Aorta (tissue), 5 donors: ENCODE measurements at places on chromosomes 7 and 10.

- no peak for DNase-seq
- H3K27me3 ChIP-seq, result no peaks in the 10 kb centered on the region
- H3K4me1 ChIP-seq, result no peaks in the 10 kb centered on the region
- H3K27ac ChIP-seq, result no peak overlapping the region
- H3K4me3 ChIP-seq, result no peak overlapping the region
These were observed 44.5 kb upstream of the TRIM8 start for GRCh38 chr10:102599565-102600327.

GRCh38 chr7:155357573-155358041 is 59.9 kb downstream of the INSIG1 start:
- H3K4me3 ChIP-seq, result no peak overlapping the region
- no peak for DNase-seq
- no peak overlapping the region for H3K27ac ChIP-seq
- no peaks in the 10 kb centered on the region for H3K4me1 ChIP-seq
- H3K27me3 ChIP-seq, result no peaks in the 10 kb centered on the region

DNA sequence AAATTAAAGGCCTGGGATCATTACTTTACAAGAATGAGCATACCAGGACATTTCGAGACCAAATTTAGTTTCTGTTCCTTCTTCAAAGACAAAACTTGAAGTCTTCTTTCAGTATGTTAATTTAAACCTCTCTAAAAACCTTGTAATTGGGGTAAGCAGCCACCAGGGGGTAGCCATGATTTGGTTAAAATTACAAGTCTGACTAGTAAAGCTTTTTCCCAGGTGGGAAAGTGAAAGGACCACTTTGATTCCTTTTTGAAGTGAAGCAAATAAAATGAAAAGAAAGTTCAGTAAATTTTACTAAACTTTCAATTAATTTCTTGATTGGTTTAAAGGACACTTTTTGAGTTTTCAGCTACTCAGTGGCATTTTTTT is 294.3 kb downstream of the BBS9 start:
- no peaks in the 10 kb centered on the region for H3K27me3 ChIP-seq
- H3K27ac ChIP-seq, result no peak overlapping the region
- H3K4me1 ChIP-seq, result no peaks in the 10 kb centered on the region
- no peaks in the 10 kb centered on the region for H3K36me3 ChIP-seq
- no peak for DNase-seq
- no peak overlapping the region for H3K4me3 ChIP-seq

DNA sequence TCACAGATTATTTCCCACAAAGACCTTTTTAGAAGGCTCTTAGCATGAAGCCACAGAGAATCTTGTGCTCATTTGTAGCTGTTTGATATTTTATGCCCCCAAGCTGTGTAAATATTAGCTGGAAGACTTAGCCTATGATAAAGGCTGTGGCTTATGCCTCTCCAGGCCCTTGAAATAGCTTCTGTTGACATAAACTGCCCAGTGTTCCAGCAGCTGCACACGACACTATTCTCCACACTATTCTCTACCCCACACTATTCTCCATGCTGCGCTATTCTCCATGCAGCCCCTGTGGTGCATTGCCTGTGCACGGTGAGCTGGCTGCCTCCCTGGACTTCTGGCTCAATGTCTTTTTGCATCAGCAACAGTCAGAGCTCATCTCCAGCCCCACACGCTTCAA is 13.1 kb downstream of the DDC start:
- no peak overlapping the region for H3K27ac ChIP-seq
- H3K27me3 ChIP-seq, result no peaks in the 10 kb centered on the region
- no peaks in the 10 kb centered on the region for H3K4me1 ChIP-seq
- no peaks in the 10 kb centered on the region for H3K36me3 ChIP-seq
- DNase-seq, result peak; percentile 26

- H3K27ac ChIP-seq, result peak overlapping the region; percentile 58
- DNase-seq, result peak; percentile 40
- H3K4me1 ChIP-seq, result peaks cover 3% of the 10 kb centered on the region
- H3K4me3 ChIP-seq, result no peak overlapping the region
- H3K27me3 ChIP-seq, result no peaks in the 10 kb centered on the region
These were observed 24.9 kb downstream of the CALML3 start for GRCh38 chr10:5549462-5550249.

DNA sequence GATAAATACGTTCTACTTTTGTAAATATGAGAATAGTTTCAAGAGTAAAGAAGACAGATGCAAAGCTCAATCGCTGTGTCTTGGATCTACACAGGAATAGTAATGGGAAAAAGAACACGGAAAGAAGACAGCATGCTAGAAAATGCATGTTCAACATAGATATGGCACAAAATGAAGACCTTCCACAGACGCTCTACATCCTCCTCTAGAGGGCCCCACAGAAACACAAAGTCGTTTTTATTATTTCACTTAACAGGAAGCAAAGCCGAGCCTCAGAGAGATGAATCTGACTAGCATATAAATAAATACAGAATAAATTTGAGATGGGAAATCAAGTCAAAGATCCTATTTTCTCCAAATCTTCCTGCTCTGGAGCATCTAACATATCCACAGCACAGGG is 292.6 kb downstream of the PARD3 start:
- no peaks in the 10 kb centered on the region for H3K36me3 ChIP-seq
- no peak overlapping the region for H3K4me3 ChIP-seq
- DNase-seq, result no peak
- H3K4me1 ChIP-seq, result no peaks in the 10 kb centered on the region

DNA sequence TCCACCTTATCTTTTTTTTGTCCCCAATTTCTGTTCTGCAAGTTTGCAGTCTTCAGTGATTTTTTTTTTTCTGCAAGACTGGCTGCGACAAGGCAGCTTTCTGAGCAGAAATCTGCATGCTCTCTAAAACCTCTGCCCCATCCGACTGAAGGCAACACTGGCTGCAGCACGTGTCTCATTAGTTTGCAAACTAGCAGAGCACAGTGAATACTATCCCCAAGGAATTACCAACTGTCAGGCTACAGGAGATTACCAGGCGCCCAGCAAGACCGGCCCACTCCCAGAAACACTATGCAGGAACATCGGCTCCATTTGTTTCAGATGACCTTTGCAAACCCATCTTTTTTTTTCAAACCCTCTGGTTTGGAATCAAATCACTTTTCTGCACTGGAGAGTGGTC is 538.8 kb downstream of the SORCS1 start:
- no peaks in the 10 kb centered on the region for H3K4me1 ChIP-seq
- DNase-seq, result no peak
- H3K4me3 ChIP-seq, result no peak overlapping the region
- no peaks in the 10 kb centered on the region for H3K36me3 ChIP-seq

DNA sequence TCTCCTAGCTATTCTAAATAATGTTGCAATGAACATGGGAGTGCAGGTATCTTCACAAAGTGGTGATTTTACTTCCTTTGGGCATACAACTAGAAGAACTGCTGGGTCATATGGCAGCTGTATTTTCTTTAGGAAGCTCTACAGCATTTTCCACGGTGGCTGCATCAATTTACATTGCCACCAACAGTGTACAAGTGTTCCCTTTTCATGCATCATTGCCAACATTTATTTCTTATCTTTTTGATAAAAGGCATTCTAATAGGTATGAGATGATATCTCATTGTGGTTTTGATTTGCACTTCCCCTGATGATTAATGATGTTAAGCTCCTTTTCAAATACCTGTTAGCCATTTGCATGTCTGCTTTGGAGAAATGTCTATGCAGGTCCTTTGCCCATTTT is 52.6 kb downstream of the NT5C2 start:
- H3K4me1 ChIP-seq, result peaks cover 7% of the 10 kb centered on the region
- H3K4me3 ChIP-seq, result no peak overlapping the region
- no peaks in the 10 kb centered on the region for H3K36me3 ChIP-seq
- no peaks in the 10 kb centered on the region for H3K27me3 ChIP-seq
- H3K27ac ChIP-seq, result no peak overlapping the region

GRCh38 chr10:84308021-84308420 is 20.4 kb upstream of the CCSER2 start:
- no peaks in the 10 kb centered on the region for H3K4me1 ChIP-seq
- no peaks in the 10 kb centered on the region for H3K36me3 ChIP-seq
- no peak overlapping the region for H3K4me3 ChIP-seq
- DNase-seq, result no peak
- H3K27me3 ChIP-seq, result no peaks in the 10 kb centered on the region
- H3K27ac ChIP-seq, result no peak overlapping the region

GRCh38 chr10:99530108-99531025 is 2.4 kb upstream of the NKX2-3 start:
- H3K4me1 ChIP-seq, result no peaks in the 10 kb centered on the region
- no peak overlapping the region for H3K27ac ChIP-seq
- DNase-seq, result no peak
- peaks cover 2% of the 10 kb centered on the region for H3K27me3 ChIP-seq

- no peaks in the 10 kb centered on the region for H3K4me1 ChIP-seq
- H3K36me3 ChIP-seq, result no peaks in the 10 kb centered on the region
- no peaks in the 10 kb centered on the region for H3K27me3 ChIP-seq
- DNase-seq, result peak; percentile 61
- H3K4me3 ChIP-seq, result no peak overlapping the region
These were observed 656.1 kb upstream of the FOXK1 start for GRCh38 chr7:4025694-4026615.

- H3K27me3 ChIP-seq, result no peaks in the 10 kb centered on the region
- peaks cover 6% of the 10 kb centered on the region for H3K36me3 ChIP-seq
These were observed 22.0 kb downstream of the CSGALNACT2 start for GRCh38 chr10:43160046-43160920.

DNA sequence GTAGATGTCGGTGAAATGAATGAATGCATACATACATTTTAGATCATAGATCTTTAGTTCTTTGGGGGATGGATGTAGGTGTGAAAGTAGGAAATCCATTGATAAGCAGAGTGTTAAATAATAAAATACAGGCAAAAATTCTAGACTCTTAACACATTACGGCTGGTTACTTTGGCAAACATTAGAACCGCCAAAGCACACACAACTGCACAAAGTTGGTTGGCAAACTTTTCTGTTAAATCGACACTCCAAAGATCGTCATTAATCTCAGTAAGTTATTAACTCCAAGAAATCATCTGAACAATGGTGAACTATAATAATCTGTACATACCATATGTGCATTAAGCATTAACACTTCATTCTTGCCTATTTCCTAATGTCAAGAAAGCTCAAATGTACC is 231.2 kb downstream of the PLXNA4 start:
- H3K36me3 ChIP-seq, result no peaks in the 10 kb centered on the region
- no peak for DNase-seq
- H3K4me1 ChIP-seq, result no peaks in the 10 kb centered on the region
- no peaks in the 10 kb centered on the region for H3K27me3 ChIP-seq
- H3K4me3 ChIP-seq, result no peak overlapping the region

DNA sequence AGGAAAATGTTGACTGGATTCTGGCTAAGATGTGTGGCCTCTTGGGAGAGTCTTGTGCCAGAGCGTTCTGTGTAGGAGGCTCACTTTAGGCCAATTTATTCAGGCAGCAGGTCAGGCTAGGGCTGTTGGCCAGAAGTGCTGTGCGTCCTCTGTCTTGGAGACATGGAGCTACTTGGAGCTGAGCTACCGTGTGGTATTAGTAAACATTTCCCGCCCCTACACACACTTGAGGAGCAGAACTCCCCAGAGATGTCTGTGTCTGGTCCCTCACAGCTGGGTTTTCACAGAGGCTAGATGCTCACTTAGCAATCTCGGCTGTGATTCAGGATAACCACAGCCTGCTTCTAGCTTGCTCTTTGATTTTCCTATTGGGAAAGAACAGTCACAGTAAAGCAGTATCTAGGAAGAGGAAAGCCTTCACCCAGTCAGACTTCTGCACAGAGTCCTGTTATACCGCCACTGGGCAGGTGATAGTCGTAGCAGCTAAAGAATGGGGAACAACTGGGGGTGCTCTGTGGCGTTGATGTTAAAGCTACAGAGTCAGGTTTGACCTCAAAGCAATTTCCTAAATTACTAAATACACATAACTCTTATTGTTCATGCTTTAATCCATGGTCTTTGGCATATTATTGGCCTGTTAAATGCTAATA is 86.7 kb downstream of the MDFIC start:
- no peaks in the 10 kb centered on the region for H3K27me3 ChIP-seq
- H3K4me1 ChIP-seq, result peaks cover 12% of the 10 kb centered on the region
- no peaks in the 10 kb centered on the region for H3K36me3 ChIP-seq
- H3K4me3 ChIP-seq, result no peak overlapping the region
- no peak overlapping the region for H3K27ac ChIP-seq

DNA sequence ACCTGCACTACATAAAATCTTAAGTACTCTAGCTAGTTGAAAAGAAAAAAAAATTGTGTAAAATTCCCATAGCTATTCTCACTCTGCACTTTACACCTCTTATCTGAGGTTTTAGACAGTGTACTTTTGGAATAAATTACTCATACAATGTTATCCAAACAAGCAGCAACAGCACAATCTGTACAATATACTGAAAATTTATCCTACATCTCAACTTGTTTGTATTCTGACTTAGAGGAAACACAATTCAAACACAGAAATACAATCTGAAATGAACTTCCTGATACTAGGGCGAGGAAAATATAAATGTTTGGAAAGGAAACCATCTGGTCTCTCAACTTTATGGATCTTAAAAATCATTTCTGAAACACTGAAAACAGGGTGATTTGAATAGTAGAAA is 381.7 kb downstream of the THSD7A start:
- H3K36me3 ChIP-seq, result no peaks in the 10 kb centered on the region
- no peak overlapping the region for H3K4me3 ChIP-seq
- no peak for DNase-seq
- H3K4me1 ChIP-seq, result no peaks in the 10 kb centered on the region

GRCh38 chr10:73083221-73083620 is 13.4 kb downstream of the P4HA1 start:
- H3K27ac ChIP-seq, result no peak overlapping the region
- H3K36me3 ChIP-seq, result no peaks in the 10 kb centered on the region
- H3K4me3 ChIP-seq, result no peak overlapping the region

DNA sequence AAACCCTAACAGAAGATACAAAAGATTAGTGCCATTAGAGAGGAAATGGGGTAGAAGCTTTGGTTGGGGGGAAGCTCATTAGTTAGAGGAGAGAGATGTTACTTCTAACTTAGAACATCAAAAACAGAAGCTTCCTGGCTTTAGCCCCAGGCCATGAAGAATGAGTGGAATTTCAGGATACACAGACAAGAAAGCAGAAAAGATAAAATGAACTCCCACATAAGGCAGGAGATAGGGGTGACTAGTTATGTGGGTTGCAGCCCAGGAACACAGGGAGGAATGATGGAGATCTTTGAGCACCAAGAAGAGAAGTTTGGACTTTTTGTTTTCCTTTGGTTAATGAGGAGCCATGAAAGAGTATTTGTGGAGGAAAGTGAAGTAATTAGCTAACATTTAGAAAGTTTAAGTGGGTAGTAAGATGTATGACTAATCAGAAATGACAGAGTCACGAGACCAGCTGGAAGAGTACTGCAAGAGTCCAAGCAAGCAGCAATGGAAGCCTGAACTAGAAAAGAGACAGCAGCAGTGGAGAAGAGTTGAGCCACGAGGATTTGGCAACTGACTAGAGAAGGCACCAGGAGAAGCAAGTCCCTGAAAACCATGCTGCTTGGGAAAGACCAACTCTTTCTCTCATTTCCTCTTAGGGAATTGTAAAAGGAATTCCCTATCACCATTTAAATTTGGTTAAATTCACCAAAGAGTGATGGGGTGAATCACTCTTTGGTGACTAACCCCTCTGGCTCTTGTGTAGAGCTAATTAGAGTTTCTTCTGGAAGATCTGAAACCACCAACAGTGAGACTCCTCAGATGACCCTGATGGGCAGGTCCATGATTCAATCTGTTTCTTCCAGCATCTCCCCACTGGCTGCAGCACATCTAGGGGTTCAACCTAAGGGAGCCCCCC is 131.9 kb downstream of the KCNMA1 start:
- no peak overlapping the region for H3K27ac ChIP-seq
- no peak overlapping the region for H3K4me3 ChIP-seq
- DNase-seq, result no peak
- no peaks in the 10 kb centered on the region for H3K27me3 ChIP-seq
- H3K36me3 ChIP-seq, result no peaks in the 10 kb centered on the region
- peaks cover 17% of the 10 kb centered on the region for H3K4me1 ChIP-seq
